ENCODE measurements at places on chromosomes 4 and X.

DNA sequence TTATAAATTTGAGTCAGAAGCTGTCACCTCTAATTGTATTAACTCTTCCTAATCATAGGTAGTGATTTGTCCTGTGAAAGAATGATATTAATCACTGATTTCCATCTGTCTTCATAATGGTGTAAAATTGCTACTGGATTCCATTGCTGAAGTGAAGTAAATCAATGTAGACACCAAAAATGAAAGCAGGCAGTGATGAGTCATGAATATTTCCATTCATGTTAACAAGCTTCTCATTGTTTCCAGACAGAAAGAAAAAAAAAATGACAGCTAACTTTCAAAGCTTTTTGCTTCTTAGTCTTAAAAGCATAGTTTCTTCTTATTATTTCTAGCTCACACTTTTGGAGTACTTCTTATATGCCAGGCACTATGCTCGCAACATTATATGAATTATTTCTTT is 21.5 kb downstream of the FAM114A1 start:
- DNase-seq, result no peak

GRCh38 chr4:66108898-66109297 is 438.6 kb upstream of the EPHA5 start:
- DNase-seq, result no peak

DNA sequence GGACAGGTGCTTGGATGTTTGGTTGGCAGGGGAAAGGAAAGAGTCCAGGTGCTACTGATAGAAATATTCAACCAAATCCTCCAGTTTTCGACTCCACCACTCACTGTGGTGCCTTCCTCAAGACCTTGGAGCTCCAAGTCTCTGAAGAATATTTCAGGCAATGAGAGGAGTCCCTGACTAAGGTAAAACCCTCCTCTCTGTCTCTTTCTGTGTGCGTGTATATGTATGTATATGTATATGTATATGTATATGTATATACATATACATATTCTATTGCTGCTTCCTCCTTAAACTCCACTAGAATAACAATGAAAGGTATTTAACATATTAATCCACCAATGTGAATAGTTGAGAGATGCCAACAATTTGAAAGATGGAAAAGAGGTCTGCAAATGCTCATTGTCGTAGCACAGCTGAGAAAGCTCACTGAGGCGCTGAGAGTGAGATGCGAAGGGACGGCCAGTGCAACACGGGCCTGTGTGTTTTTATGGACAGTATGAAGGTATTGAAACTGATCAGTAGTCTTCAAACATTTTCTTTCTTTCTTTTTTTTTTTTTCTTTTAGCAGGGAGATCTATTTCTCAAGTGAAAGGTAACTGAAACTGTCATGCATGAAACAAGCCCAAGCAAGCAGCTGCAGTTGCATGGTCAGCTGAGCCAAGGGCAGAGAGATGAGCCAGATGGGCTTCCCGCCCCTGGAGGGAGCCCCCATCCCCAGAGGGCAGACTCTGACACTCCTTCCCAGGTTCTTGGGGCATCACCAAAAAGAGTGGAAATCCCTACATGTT is 41.1 kb upstream of the HS3ST1 start:
- DNase-seq, result no peak

DNA sequence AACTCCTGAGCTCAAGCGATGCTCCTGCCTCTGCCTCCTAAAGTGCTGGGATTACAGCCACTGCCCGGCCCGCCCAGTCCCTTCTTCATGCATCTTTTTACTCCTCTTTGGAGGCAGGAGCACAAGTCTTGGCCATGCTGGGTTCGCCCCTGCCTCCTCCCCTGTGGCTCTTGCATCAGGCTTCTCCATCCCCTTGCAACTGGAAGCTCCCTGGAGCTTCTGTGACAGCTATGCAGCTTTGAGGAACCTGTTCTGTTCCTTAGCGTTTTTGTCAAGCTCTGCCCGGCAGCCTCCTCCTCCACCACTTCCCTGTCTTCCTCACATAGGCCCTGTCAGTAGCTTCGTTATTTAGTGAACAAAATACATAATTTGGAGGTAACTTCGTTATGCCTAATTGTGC is 73.9 kb downstream of the PSAPL1 start:
- no peak for DNase-seq

DNA sequence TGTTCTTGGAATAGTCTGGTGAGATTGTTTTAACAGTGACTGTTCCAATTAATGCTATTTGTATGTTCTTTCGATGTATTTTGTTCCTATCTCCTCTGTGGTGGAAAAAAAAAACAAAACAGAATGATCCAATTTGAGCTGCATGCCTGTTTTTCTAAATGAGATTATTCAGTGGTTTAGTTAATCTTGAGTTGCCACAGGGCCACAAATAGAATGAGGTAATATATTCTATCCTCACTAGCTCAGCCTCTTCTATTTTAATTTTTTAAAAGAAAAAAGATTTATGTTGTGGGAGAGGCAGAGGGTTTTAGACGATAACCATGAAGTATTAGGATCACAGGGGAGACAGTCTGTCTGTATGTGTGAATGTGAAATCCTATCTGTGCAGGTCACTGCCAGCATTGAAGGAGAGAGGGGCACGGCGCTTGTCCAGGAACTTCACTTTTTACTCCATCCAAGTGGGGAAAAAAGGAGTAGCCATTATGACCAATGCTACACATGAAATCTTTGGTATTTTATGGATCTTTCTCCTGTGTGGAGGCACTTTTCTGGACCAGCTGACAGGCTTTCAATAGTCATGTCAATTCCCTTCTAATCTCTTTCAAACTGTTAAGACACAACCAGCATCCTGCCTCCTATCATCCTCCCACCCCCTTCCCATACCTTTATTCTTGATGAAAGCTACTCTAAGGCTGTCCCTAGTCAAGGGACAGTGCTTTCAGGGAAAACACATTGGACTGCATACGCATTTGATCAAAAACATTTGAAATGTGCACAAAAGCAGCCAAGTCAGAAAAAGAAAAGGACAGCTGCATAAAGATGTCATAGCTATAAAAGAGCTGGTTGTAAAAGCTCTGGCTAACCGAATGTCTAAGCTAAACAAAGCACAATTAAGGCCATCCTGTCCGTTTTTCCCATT is 1063.8 kb upstream of the INTU start:
- DNase-seq, result no peak

DNA sequence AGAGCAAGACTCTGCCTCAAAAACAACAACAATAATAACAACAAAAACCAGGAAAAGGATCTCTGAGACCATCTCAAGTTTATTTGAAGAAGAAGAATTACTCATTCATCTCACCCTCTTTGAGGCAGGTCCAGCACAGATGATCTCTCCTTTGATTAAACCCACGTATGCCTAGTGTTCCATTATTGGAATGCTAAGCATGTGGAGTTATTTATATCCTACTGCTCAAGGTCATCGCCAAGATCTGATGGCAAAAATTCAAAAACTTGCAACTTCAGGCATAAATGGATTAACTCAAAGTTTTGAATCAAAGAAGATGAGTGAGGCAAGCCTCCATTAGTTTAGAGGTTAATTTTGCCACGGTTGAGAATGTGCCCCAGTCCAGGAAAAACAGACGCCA is 184.2 kb downstream of the DHRSX start:
- DNase-seq, result no peak
